ENCODE measurements at places on chromosomes 12 and 14. TPM values are rescaled to one million over a fixed set of nuclear protein-coding genes. Genes with fewer than 3 reads are reported as not detected.
A peak's percentile ranks its signal among the peaks of the same experiment; 100 is the strongest.

RFX4 gene
- not detected for total RNA-seq

GRCh38 chr14:94364964-94365363 lies 23.4 kb downstream of the SERPINA1 start:
- DNase-seq: no peak

KCNC2 gene
- not detected for total RNA-seq

DNA sequence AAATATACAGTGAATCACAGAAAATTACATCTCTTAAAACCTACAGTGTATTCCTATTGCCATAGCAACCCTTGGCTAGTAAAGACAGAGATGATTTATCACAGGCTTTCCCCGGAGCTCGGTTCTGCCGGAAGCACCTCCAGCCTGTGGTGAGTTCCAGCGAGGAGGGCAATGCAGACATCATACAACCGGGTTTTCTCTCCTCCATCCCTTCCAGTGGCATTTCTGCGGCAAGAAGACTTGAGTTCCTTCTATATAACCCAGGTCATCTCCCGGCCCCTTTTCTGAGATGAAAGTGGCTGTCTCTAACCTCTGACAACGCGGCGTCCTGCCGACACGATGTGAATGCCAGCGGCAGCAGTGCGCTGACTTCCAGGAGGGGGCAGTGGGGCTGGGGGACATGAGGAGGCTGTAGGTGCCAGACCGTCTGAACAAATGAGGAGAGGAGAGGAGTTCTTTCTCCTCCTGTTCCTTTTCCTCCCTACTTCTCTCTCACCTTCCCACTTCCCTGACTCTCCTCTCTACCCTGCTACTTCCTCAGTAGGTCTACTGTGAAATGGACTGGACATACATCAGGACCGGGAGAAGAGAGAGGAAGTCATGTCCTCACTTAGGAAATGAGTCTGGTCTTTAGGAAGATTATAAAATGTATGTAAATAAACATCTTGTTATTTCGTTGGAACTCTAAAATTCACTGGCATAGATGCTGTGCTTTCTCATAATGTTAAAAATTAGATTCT lies 68.6 kb upstream of the MAX start:
- DNase-seq: no peak

- no peak for DNase-seq
Measured at GRCh38 chr12:54658306-54659264, 10.4 kb upstream of the DCD start.

- DNase-seq: no peak
Measured at GRCh38 chr12:115835445-115835844, 442.0 kb downstream of the MED13L start.

- DNase-seq: no peak
Measured at GRCh38 chr12:77575376-77575919, 255.2 kb upstream of the NAV3 start.

- no peak for DNase-seq
Measured at GRCh38 chr12:125161712-125162022, 96.4 kb downstream of the AACS start.

- DNase-seq: no peak
Measured at GRCh38 chr12:97921979-97922722, 459.5 kb downstream of the RMST start.

THTPA gene
- 15.4 TPM for total RNA-seq

- no peak for DNase-seq
Measured at GRCh38 chr12:64621257-64621942, 11.1 kb downstream of the RASSF3 start.

- DNase-seq: no peak
Measured at GRCh38 chr14:39967885-39968284, 535.7 kb upstream of the FBXO33 start.

BBOF1 gene
- 2.3 TPM for total RNA-seq

RD3L gene
- 26.4 TPM for total RNA-seq

DLGAP5 gene
- 0.27 TPM for total RNA-seq

VSIG10 gene
- total RNA-seq: 12.0 TPM

DNA sequence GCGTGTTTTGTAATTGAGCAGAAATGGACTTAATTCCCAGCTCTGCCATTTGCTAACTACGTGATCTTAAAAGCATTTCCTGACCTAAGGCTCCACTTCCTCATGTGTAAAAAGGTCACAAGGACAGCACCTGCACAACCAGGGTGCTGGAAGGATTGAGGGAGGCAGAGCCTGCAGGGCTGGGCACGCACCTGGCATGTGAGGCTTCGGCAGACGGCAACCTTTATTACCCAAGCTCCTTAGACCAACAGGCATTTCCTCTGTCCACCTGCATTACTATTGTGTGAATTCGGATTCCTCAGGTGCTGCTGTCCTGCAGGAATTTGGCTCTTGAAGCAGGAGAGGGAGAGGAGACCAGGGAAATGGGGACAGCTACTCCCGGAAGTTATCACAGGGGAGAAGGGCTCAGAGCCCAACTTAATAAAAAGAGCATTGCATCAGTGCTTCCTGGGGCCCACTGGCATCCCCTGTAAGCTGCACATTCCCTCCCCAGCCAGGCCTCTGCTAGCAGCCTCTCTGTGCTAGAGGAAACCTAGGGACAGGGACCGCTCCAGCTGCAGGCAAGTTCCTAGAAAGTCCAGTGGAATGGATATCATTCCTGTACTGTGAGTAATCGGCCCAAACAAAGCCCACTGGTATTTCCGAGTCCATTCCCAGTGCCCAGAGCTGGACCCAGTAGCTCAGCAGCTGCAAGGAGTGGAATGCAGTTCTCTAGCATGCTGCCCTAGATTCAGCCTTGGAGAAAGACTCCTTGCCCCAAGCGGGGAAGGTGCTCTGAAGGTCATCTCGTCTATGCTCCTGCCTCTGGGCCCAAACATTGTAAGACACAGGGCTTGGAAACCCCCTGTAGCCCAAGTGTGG lies 157.1 kb upstream of the CCND2 start:
- no peak for DNase-seq

DNA sequence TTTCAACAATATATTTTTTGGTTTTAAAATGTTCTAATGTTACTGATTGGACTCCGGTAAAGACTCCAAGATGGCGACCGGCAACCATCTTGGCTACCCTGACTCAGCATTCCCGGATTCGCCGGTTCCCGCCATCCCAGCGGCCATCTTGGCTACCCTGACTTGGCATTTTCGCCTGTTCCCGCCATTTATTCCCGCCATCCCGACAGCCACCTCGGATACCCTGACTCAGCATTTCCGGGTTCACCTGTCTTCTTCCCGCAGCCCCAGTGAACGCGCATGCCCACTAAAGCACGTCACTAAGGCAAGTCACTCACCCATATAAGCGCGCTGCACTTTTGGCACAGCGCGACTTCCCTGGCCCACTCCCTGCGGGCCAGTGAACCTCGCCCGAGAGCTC lies 9.0 kb upstream of the LRFN5 start:
- DNase-seq: peak; percentile 21

ART4 gene
- 2.8 TPM for total RNA-seq

DNA sequence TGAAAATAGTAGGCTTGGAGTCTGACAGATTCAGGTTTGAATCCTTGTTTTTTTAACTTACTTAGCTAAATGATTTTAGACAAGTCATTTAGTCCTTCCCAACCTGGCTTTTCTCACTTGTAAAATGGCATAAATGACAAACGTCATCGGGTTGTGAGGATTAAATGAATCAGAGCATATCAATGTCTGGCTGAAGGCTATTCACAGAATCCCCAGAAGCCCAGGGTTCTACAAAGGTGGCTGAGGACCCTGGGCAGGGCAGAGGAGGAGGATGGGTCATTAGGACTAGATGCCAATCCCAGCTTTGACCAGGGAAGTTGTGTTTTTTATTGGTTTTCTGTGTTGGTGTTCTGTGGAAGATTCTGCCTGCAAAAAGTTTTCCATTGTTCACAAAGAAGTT lies 7.6 kb upstream of the PTPRB start:
- DNase-seq: no peak

SLC11A2 gene
- 23.7 TPM for total RNA-seq

ASCL1 gene
- not detected for total RNA-seq

DNA sequence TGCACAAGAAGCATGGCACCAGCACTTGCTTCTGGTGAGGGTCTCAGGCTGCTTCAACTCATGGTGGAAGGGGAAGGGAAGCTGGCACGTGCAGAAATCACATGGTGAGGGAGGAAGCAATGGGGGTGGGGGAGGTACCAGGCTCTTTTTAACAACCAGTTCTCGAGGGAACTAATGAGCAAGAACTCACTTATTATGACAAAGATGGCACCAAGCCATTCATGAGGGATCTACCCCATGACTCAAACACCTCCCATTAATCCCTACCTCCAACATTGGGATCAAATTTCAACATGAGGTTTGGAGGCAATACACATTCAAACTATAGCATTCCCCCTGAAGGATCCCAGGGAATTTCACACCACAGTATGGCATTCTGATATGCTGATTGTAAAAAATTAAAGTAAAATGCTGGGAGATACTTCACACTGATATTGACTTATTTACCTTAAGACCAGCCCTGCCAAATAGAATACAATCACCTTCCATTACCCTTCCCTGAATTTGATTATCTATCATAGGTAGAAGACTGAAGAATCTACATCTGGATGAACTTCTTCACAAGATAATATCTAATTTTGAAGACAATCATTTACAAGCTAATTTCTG lies 201.7 kb upstream of the PLXNC1 start:
- DNase-seq: no peak

- DNase-seq: no peak
Measured at GRCh38 chr12:32322354-32322753, 77.0 kb upstream of the FGD4 start.

RNASE7 gene
- not detected for total RNA-seq

GRCh38 chr14:91387169-91387835 lies 30.3 kb downstream of the CCDC88C start:
- no peak for DNase-seq

All from Right ventricle myocardium superior (tissue), 1 donor.